CD14-positive monocyte (primary cell): ENCODE measurements at places on chromosomes 7 and 10.

- DNase-seq = no peak
These were observed 152.4 kb downstream of the NSUN6 start for GRCh38 chr10:18498998-18499397.

- DNase-seq = no peak
These were observed 203.1 kb downstream of the ZMYND11 start for GRCh38 chr10:338171-339037.

DNA sequence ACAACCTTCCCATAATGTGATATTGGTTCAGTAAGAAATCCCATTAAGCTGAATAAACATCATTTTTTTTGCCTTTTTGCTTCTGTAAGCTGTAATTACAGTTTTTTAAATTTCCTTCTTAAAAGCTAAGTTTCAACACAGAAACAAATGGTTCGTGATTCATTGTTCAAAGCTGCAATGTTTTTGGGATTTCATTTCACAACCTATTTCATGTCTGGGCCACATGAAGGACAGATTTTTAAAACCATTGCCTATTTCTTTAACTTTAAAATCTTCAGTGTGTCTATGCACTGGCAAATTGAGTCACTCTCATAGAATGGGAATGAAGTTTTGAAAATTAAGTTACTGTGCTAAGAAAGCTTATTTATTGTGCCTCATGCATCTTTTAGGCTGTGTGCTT lies 66.9 kb downstream of the TFPI2 start:
- no peak for DNase-seq

DNA sequence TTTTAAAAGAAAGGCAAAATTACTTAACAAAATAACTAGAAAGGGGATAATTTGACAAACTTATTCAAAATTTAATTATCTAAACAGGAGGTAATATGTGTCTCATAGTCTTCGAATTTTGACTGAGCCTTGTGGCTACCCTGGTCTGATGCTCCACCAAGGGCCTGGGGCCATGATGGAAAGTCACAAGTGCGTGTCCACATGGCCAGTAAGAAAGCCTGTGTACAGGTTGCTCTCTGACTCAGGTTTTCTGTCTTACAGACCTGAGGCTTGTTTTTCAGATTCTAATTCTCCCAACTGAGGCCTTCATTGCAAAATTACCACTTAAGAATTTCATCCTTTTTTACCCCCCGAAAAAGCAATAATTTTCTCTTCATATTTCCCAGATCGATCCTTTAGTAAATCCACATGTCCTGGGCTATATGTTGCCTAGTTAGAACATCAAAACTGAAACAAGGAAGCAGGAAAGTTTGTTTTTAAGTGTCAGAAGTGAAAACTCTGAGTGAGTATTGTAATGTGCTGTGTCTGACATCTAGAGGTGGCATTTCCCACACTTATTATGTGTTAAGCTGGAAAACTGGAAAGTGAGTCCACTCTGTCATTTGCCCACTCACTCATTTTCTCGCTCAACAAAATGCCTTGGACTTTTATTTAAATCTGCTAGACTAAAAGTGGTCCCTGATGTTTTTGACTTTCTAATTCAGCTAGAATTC lies 10.0 kb downstream of the CYP3A43 start:
- no peak for DNase-seq

DNA sequence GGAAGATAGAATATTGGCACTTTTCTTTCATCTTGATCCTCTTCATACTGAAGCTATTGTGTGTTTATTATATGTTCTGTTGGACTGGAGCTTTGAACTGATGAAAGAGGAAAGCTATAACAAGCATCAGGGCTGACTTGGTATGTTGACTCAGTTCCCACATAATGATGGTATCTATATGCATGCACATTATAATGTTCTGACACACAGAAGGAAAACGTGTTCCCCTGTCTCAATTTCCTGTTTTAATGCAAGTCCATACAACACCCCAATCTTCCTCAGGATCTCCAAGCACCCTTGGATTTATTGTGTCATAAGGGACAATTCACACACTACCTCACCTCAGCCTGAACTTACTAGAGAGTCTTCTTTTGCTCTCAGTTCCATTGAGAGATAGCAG lies 8.3 kb upstream of the WASL start:
- DNase-seq = no peak

DNA sequence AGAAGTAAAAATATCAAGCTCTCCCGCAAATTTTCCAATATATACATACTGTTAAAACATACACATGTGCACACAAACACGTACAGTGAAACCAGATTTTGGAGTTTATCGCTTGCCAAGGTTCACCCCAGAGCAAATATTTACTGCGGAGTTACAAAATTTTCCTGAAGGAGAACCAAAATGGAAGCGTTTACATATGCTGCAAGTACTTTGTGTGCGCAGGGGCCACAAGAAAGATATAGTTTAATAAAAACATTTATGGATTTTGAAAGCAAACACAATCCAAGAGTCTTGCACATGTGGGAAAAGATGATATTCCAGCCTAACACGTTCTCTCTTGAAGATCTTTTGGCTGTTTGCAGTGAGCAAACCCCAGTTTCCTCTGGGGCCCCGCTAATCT lies 301.3 kb upstream of the NFE2L3 start:
- DNase-seq = no peak

DNA sequence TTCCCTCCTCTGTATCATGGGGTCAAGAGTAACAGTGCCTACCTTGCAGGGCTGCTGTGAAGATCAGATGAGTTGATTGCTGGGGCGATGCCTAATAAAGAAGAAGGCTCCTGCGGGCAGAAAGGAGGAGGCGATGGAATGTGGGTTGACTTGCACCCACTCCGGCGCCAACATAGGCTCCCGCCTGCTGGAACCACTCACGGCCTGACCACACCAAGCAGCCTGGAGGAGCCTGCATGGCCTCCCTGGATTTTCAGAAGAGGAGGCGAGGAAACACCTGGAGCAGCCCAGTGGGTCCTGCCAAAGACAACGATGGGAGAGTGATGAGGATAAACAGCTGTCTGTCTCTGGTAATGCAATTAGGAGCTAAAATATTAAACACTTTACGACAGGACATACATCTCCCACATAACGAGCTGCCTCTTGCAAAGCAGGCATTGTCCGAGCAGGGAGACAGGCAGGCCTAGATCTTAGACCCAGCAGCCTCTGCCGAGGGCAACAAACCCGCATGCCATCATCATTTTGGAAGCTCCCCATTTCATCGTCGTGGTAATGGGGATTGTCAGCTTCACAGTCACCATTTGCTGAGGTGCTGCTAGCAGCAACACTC lies 302.9 kb upstream of the ZMIZ1 start:
- DNase-seq = no peak

GRCh38 chr7:82428186-82428961 lies 15.2 kb downstream of the CACNA2D1 start:
- no peak for DNase-seq

DNA sequence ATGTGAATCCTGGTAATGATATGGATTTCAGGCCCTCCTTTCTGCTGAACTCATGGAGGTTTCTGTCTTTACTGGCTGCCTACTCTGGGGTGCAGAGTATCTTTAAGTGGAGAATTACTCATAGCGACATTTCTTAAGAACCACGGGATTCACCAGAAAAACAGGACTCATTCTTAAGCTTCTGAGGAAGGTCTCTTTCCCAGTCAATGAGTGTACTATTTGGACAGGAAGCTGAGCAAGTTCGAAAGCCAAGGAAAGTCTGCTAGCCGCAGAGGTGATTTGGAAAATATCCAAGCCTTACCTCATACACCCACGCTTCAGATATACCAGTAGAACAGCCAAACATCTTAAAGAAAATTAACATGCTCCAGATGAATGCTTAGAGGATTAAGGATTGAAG lies 377.6 kb upstream of the MYO3A start:
- DNase-seq = no peak
